ENCODE measurements at places on chromosomes 12 and 14.

DNA sequence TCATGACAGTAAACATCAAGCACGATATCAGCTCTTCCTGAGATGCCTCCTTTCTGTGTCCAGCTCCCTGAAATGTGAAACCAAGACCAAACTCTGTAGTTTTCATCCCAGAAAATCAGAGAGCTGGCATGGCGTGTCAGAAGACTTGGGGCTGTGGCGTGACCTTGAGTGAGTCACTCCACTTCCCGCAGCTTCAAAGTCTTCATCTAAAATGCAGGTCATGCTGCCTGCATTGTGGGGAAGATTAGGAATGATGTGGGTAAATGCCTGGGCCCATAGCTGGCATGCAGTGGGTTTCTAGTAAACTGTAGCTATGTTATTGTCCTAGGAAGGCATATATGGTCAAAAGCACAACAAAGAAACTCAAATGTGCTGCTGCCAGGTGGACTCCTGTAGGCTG is 28.8 kb downstream of the OAS2 start:
- peak; percentile 89 for DNase-seq

- DNase-seq = no peak
Observed at GRCh38 chr12:55642267-55642666, 5.6 kb downstream of the OR10P1 start.

GRCh38 chr12:24838531-24838950 is 110.4 kb downstream of the BCAT1 start:
- DNase-seq = no peak

DNA sequence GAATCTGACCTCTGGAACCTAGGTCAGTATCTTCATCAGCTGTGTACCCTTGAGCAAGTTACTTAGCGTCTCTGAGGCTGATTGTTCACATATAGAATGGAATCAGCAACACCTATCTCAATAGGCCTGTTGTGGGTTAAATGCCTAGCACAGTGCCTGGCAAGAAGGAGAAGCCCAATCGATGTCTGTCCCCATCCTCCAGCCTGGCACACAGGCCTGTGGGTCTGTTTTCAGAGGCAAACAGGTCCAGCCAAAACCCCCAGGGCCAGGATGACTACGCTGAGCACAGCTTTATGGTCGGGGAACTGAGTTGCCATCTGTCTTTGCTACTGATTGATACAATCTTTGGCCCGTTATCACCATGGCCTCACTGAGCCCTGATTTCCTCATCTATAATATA is 89.2 kb downstream of the NUAK1 start:
- DNase-seq = no peak

- no peak for DNase-seq
Observed at GRCh38 chr12:113163030-113163360, 13.5 kb downstream of the CFAP73 start.

Data from Daoy (cell line).